ENCODE measurements at places on chromosomes 16 and 17. TPM values are rescaled to one million over a fixed set of nuclear protein-coding genes. Genes with fewer than 3 reads are reported as not detected.

The CLDN9 gene
- total RNA-seq: not detected

The WFDC1 gene
- total RNA-seq: not detected

The SLC5A2 gene
- not detected for total RNA-seq

The KRTAP4-9 gene
- total RNA-seq: not detected

The ZNF747 gene
- 14.0 TPM for total RNA-seq

The EVPLL gene
- not detected for total RNA-seq

The ERAL1 gene
- 38.1 TPM for total RNA-seq

The CNP gene
- 64.3 TPM for total RNA-seq

The PHOSPHO1 gene
- 0.09 TPM for total RNA-seq

The ALOX12B gene
- total RNA-seq: not detected

The ATP2A3 gene
- 2.3 TPM for total RNA-seq

The ABCA3 gene
- 1.8 TPM for total RNA-seq

The ZNF385C gene
- not detected for total RNA-seq

The SNRNP25 gene
- total RNA-seq: 11.8 TPM

The RAB11FIP4 gene
- 0.74 TPM for total RNA-seq

The LDHD gene
- 0.18 TPM for total RNA-seq

The CCL16 gene
- total RNA-seq: not detected

The RRAD gene
- 3.8 TPM for total RNA-seq

The MILR1 gene
- total RNA-seq: 52.5 TPM

The G6PC1 gene
- not detected for total RNA-seq

The NQO1 gene
- total RNA-seq: 302 TPM

The SLFN13 gene
- total RNA-seq: 1.7 TPM

The ABCC12 gene
- total RNA-seq: not detected

The SLC6A4 gene
- total RNA-seq: 23.8 TPM

The ITGAD gene
- total RNA-seq: not detected

The KRTAP4-5 gene
- not detected for total RNA-seq

The SMG1 gene
- 50.0 TPM for total RNA-seq

The SMIM36 gene
- not detected for total RNA-seq

The PLK1 gene
- 16.8 TPM for total RNA-seq

The COPZ2 gene
- total RNA-seq: 80.5 TPM

The CENPV gene
- total RNA-seq: 20.1 TPM

The LGALS9C gene
- not detected for total RNA-seq

The TMIGD1 gene
- total RNA-seq: not detected

The CHST5 gene
- total RNA-seq: not detected
